ENCODE measurements at places on chromosomes 1 and 21.

DNA sequence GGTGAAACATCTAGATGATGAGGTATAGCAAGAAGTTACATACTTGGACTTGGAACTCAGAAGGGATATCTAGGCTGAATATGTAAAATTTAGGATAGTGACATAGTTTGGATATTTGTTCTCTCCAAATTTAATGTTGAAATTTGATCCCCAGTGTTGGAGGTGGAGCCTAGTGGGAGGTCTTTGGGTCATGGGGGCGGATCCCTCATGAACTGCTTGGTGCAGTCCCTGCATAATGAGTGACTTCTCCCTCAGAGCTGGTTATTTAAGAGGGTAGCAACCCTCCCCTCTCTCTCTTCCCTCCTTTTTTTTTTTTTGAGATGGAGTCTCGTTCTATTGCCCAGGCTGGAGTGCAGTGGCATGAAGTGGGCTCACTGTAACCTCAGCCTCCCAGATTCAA lies 15.5 kb downstream of the ST3GAL3 start:
- no peak for DNase-seq

- DNase-seq, result no peak
Measured at GRCh38 chr1:241390526-241390925, 33.5 kb upstream of the RGS7 start.

GRCh38 chr1:67916140-67916886 lies 83.0 kb upstream of the GNG12 start:
- no peak for DNase-seq

DNA sequence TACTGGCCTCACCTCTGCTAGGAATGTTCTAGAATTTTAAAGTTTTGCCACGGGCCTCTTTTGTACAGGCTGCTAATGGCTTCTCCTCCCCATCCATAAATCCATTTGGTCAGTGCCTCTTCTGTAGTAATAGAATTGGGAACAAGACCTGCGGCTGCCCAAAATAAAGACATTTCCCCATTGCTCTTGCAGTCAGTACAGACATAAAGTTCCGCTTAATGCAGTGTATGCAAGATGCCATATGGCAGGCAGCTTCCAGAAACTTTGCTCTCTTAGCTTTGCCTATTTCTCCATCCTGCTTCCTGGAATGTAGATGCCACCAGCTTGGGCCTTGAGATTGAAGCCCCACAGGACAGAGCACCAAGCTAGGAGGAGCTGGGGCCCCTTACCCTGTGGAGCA lies 3.7 kb upstream of the SLC2A5 start:
- no peak for DNase-seq

DNA sequence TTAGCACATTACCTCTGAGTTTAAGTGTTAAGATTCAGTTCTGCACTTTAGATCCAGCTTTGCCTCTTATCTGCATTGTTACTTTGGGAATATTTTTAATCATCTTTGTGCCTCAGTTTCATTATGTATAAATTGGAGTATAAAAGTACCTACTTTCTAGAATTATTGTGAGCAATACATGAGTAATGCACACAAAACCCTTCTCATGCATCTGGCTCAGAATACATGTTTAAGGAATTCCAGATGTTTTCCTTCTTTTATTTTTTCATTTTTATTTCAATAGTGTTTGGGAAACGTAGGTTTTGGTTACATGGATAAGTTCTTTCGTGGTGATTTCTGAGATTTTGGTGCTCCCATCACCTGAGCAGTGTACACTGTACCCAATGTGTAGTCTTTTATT lies 14.2 kb downstream of the C8A start:
- DNase-seq, result no peak

- no peak for DNase-seq
Measured at GRCh38 chr1:246367041-246367440, 140.0 kb downstream of the SMYD3 start.

DNA sequence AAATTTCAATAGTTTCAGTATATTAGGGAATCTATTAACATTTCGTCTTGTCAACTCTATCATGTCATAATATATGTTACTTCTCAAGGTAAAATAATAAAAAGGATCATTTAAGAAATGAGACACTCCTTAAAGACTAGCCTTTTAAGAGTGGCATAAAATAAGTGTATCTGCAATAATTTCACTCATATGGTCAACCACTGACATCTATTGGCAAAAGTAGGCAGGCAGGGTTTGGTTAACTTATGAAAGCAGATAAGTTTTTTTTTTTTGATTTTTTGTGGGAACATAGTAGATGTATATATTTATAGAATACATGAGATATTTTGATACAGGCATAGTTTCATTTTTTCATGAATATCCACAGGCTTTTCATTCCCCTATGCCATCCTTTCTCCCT lies 5.5 kb upstream of the RGS21 start:
- no peak for DNase-seq

GRCh38 chr21:42113926-42114409 lies 42.9 kb downstream of the UMODL1 start:
- DNase-seq, result no peak

- DNase-seq, result no peak
Measured at GRCh38 chr1:84688463-84689061, 1.7 kb downstream of the SSX2IP start.

- DNase-seq, result peak; percentile 67
Measured at GRCh38 chr21:41766883-41767605, at the start of gene RIPK4. RIPK4 (minus strand) TSS chr21:41767052; CDS start chr21:41767041, 11 bp downstream.

DNA sequence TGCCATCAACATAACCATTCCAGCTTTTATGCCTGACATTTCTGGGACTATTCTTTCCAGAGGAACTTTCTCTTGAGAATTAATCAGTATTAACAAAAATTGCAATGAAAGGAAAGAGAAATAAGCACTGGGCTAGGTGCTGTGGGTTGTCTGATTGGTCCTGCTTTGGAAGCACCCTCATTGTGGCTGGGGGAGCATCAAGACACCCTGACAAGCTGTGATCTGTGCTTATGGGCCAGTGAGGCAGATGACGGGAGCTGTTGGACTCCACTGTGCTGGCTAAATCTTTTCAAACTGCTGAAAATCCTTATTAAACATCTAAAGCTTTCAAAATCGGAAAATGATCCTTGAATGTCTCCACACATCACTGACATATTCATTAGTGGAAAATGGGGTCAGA lies 20.0 kb downstream of the UBASH3A start:
- DNase-seq, result no peak

- no peak for DNase-seq
Measured at GRCh38 chr1:25900219-25900618, 6.0 kb downstream of the STMN1 start.

DNA sequence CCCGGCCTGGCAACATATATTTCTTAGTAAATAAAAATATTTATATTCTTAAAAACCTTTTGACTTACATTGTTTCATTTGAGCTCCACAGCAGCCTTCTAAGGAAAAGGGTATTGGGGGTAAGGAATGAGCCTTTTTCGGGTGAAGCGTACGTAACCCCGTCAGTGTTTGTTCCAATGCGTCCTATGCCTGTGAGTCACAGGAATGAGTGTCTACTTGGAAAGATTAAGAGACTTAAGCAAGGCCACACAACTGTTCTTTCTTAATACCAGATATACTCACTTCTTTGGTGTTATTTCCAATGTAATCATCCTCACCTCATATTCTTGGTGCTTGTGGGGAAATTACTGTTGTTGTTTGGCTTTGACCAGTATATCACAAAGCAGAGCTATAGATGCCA lies 22.7 kb downstream of the WDTC1 start:
- no peak for DNase-seq

GRCh38 chr1:16009678-16010077 lies 5.6 kb downstream of the SRARP start:
- DNase-seq, result no peak

DNA sequence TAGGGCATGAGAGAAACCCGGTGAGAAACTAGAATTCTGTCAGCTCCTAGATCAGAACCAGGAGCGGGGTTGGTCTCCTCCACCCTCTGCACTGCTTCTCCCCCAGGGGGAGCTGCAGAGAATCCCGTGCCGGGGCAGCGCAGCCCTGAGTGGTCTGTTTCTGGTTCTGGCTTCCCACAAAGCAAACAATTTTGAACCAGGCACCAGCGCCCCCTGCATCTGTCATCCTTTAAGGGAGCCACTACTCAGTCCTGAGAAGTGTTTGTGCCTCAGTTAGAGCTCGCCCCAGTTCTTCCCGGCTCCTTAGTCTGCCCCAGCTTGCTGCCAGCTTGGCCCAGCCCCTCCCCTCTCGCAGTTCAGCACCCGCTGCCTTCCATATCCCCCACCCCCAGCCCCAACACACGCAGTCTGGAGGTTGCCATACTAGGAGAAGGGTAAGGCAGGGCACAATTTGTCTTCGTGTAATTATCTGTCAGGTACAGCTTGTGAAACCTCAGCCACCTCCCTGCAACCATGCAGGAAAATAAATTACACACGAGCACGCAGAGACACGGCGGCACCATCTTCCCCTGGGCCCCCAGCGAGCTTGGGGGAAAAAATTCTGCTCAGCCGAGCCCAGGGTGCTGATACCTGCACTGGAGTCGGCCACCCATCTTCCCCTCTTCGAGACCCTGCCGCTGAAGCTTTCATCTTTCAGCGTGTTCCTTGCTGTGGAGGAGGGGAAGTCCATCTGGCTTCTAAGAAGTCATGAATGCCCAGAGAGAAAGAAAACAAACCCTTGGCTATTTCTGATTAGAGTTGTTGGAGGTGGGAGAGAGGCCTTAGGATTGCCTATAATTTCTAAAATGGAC lies 62.6 kb upstream of the CD1D start:
- DNase-seq, result no peak

DNA sequence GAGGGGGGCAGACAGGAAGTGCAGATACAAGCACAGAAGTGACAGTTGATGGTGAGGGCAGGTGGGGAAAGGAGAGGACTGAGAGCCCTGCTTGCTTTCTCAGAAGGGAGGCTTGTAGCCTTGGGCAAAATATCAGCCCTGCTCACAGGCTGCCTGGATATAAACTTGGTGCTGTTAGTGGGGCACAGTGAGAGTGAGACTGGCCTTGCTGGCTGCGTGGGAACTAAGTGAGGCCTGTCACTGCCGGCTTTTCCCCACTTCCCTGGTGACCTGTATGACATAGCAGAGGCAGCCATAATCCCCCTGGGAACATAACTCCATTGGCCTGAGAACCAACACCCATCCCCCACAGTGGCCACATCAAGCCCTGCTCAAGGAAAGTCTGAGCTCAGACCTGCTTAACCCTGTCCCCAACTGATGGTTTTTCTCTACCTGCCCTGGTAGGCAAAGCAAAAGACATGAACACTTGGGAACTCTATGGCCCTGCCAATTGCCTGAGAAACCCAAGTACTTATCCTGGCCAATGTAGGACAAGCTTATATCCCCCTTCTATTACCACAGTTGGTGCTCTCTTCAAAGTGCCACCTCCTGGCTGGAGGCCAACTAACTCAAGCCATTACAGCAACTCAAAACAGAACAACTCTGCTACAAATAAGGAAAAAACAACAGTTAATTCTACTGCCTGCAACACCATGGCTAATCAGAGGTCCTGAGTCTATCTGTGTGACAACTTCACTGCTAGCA lies 472.7 kb downstream of the PLPP3 start:
- DNase-seq, result no peak

DNA sequence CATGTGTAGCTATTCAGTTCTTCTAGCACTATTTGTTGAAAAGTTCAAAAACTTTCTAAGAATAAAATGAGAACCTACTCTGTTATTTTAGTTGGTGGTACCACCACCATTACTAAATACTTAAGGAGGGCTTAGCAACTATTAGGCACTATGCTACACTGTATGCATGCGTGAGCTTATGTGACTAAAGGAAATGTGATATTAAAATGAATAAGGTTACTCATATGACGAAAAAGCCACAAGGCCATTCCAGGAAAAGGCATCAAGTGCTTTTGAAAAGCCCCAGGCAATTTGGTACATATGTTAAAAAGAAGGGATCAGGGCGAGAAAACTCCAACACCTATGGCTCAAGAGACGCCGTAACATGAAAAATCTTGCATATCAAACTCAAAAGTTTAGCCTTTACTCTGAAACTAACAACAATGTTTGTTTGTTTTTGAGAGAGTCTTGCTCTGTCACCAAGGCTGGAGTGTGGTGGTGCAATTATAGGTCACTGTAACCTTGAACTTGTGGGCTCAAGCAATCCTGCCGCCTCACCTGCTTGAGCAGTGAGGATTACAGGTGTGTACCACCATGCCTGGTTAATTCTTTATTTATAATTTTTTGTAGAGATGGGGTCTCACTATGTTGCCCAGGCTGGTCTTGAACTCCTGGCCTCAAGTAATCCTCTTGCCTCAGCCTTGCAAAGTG lies 42.5 kb downstream of the EPRS1 start:
- DNase-seq, result no peak

- no peak for DNase-seq
Measured at GRCh38 chr1:203465146-203465798, 10.3 kb upstream of the PRELP start.

- no peak for DNase-seq
Measured at GRCh38 chr21:44356636-44357035, 3.2 kb downstream of the TRPM2 start.

DNA sequence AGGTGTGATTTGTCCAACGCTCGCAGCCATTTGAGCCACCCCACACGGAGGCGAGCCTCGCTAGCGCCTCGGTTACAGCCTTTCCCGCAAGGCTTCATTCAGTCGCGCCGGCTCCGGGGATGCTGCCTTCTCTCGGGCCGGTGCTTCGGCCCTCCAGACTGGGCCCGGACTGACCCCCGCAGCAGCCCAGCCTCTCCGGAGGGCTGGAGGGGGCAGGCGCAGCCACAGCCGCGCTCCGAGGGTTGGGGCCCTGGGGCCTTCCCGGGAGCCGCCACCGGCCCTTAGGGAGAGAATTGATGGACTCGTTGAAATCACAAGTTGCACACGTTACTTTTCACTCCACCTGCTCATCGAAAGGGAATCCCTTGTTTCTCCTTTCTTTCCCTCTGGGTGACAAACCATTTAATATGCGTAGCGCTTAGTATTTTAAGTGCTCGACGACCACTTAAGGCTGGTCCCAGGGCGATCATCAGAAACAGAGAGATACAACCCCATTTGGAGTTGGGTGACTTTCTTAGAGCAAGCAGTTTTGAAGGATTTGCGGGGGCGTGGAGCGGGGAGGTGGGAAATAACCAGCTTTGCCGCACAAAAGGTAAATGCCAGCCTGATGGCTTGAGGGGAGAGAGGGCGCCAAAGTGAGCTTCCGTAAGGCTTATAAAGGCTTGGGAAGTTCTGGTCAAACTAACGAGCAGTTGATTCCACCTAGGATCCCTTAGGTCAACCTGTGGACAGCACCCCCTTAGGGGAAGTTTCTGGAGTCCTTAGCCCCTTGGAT lies 24.6 kb upstream of the ENAH start:
- DNase-seq, result no peak

GRCh38 chr1:201119206-201120197 lies 7.3 kb upstream of the CACNA1S start:
- no peak for DNase-seq

GRCh38 chr1:115194506-115194905 lies 105.2 kb upstream of the TSPAN2 start:
- DNase-seq, result no peak

DNA sequence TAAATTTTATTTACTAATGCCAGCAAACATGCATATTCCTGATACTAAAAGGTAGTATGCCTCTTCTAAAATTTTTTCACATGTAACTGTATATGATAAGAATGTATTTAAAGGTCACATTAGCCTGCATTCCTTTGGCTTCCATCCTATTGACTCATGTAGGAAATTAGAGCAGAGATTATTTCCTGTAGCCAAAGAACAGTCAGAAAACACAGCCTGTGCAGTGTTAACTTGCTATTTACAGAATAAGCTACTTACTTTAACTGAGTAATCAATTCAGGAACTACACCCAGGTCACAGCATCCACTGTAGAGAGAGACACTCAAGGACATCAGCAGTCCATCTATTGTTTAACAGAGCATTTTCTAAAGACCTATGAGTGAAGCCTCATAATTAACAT lies 154.5 kb upstream of the ADGRL4 start:
- DNase-seq, result no peak

- DNase-seq, result no peak
Measured at GRCh38 chr1:89125913-89126580, at the start of gene GBP2. GBP2 (minus strand) TSS chr1:89126114; CDS start chr1:89121966, 4,148 bp downstream.
